ENCODE measurements at places on chromosomes 12 and 14.

DNA sequence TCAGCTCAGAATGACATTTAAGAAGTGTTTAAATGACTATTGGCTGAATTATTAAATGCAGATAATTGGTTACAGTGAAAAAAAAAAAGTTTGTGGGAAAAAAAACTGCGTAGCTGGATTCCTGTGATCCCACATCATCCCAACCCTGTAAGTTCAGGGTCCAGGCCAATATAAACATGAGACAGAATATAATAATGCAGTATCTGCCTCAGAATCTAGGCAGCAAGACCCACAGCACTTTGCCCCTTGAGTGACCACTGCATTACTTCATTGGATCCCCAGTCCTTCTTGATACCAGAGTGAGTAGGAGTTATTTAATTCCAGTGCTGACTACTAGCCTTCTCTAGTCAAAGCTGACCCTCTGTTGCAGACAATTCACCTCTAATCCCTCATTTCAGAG is 272.6 kb downstream of the CCER1 start:
- no peak for DNase-seq

- DNase-seq = no peak
These were observed 69.9 kb downstream of the ASCL4 start for GRCh38 chr12:107844312-107844921.

DNA sequence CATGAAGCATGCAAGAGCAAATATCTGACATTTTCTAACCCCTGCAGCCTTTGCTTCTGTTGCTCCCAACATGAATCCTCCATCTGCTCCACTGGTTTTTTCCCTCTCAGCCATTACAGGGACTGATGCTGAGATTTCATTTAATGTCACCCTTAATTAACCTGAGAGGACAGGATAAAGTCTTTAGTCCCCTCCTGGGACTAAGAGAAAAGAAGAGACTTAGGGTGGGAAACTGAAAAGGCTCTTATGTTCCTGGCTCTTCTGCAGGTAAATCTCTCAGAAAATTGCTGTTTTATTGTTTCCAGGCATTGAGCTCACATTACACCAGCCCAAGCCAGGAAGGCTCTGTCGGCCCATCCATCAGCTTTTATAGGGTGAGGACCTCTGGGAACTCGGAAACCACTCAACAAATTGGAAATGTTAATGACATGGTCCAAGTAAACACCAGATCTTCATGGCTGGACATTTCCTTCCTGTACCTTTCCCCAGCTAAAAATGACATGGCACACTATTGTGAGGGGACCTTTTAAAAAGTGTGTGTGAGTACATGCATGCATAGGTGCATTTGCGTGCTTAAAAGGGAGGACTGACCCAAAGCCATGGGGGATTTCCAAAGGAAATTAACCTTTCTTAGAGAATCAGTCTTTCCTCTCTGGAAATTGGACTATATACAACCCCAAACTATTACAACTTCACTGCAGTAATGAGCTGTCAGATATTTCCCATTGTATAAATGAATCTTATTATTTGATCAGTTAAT is 408.1 kb upstream of the TMTC1 start:
- no peak for DNase-seq

DNA sequence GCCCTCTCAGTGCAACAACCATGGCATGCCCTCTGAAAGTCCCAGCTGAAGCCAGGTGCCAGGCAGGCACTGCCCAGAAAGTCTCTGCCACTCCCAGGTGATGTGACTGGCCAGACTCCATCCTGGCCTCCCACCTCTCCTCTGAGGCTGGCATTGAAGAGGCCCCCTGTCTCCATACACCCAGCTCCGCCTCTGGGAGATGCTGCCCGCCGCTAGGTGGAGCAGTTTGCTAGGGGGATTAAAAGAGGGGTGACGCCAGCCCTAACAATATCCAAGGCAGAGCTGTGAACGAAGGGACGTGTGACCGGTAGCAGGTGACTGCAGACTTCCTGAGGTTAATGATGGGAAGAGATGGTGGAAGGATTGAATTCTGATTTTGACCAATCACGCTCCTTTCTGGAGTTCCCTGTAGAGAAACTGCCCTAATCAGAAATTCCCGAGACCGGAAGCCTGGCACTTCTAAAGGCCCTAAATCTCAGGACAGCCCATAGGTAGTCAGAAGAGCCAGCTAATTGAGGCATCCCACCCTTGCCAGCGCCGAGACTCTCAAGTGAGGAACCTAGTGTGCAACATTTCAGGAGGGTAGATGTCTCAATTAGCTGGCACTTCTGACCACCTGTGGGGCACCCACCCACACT is 8.3 kb upstream of the PLEK2 start:
- DNase-seq = no peak

GRCh38 chr14:93906341-93907329 is 20.5 kb upstream of the FAM181A start:
- no peak for DNase-seq

DNA sequence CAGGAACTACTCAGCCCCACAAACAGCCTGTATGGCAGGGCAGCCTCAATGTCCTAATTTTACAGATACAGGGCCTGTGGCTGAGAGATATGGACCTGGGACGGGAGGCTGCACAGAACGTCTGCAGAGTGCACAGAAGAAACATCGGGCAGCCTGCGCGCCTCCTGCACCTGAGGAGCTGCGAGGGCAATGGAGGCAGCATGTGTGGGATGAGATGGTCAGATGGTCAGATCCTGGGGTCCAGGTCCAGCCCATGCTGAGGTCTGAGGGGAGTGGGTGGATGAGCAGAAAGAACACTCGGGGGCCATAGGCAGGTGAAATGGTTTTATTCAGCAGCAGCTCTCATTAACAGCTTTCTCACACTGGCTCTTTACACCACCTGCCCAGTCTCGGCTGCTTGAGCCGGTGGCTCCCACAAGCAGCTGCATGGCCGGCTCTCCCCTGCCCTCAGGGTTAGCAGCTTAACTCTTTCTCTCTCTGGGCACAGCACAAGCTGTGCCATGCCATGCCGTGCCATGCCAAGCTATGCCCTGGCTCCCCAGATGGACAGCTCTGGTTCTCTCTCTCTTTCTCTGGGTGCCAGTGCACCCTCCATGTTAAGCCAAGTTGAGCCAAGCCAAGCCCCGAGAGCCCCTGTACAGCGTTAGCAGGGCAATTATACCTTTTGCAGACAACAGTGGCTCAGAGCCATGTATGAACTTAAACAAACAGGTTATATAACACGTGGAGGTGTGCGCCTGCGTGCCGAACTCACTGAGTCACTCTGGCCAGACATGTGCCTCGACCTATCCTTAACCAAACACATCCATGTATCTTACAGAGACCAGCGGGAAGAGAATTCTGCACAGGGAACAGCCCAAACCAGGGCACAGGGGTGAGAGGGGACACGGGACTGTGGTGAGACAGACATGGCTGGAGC is 47.6 kb downstream of the RIMBP2 start:
- no peak for DNase-seq

DNA sequence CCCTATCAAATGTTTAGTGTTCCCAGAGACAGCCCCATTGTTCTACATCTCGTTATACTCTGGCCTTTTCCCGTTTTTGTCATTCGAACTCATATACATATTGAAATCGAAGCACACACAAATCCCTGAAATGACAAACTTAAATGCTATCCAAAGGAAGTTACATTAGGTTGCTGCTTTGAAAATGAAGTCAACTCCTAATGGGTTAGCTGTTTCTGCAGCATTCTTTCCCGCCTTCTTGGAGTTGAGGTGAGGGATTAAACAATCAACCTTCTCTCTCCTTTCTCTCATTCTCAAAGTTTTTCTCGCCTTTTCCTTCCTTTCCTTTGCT is 642 bp upstream of the PHC1 start:
- DNase-seq = no peak

- DNase-seq = no peak
These were observed 288.1 kb upstream of the SFSWAP start for GRCh38 chr12:131422744-131423143.

DNA sequence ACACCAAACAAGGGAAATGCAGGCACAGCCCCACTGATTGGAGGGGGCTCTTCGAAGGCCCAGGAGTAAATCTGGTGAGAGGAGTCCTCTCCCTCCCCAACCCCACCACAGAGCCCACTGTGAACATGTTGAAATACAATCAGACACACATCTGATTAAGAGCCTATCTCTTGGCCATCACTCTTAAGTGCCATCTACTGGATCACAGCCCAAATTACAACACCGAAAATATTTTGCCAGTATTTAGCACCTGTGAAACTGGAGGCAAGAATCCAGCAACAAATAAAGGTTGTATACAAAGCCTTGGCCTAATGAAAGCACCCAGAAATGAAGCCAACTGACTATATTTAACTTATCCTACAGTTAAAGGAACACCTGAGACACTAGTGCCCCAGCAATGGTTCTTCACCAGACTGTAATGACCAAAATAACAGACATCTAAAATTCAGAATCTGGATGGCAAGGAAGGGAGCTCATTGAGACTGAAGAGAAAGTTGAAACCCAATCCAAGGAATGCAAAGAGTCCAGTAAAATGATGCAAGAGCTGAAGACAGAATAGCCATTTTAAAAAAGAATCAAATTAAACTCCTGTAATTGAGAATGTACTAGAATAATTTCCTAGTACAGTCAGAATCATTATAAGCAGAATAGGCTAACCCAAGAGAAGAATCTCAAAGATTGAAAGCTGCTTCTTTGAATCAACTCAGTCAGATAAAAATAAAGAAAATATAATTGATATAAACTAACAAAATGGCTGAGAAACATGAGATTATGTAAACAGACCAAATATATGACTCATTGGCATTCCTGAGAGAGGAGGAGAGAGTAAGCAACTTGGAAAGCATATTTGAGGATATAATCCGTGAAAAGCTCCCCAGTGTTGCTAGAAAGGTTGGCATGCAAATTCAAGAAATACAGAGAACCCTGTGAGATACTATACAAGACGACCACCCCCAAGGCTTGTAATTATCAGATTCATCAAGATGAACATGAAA is 1117.0 kb downstream of the FLRT2 start:
- DNase-seq = no peak

DNA sequence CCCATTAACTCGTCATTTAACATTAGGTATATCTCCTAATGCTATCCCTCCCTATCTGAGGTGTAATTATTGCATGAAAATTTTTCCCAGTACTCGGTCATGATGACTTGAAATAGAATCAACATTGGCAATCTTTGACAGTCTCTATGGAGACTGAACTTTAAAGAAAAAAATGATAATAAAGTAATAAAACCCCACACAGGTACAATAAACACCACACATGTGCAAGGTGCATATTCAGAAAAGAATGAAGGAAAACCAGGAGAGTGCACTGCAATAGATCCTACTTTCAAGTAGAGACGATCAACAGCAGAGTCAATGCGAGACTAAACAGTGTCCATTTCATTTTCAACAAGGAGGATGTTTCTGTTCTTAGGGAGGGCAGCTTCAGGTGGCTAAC is 1253.8 kb upstream of the TMEM132C start:
- DNase-seq = no peak

DNA sequence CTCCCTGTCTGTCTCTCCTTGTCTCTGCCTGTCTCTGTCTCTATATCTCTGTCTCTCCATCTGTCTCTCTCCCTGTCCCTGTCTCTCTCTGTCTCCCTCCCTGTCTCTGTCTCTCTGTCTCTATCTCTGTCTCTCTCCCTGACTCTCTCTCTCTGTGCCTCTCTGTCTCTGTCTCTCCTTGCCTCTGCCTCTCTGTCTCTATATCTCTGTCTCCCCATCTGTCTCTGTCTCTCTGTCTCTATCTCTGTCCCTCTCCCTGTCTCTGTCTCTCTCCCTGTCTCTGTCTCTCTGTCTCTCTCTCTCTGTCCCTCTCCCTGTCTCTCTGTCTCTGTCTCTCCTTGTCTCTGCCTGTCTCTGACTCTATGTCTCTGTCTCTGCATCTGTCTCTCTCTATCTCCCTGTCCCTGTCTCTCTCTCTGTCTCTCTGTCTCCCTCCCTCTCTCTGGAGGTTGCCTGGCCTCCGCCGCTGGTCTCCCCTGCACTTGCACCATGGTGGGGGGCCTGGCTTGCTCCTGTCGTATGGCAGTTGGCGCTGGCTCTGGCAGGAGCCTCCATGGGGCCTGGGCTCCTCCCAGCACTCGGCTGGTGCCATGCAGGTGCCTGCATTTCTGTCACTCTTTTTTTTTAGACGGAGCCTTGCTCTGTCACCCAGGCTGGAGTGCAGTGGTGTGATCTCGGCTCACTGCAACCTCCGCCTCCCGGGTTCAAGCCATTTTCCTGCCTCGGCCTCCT is 28.3 kb downstream of the MMP17 start:
- no peak for DNase-seq

- no peak for DNase-seq
These were observed 23.5 kb downstream of the IFNG-AS1 start for GRCh38 chr12:68012712-68013111.

GRCh38 chr12:25794571-25794970 is 163.9 kb upstream of the RASSF8 start:
- no peak for DNase-seq

DNA sequence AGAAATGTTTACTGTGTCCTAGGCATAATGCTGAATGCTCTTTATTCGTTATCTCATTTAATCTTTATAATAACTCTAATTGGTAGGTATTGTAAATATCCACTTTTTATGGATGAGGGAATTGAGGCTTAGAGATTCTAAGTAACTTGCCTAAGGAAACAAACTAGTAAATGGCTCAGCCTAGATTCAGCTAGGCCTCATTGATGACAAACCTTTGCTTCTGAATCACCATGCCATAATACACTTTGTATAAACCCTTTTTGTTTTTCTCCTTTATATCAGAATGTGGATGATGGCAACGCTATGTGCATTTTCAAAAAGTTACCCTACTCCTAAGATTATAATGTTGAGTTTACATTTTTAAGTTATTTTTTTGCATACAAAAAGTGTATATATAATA is 34.0 kb downstream of the MNAT1 start:
- no peak for DNase-seq

- no peak for DNase-seq
These were observed 10.1 kb upstream of the NT5DC3 start for GRCh38 chr12:103851127-103851526.

GRCh38 chr14:75875958-75876357 is 105.8 kb downstream of the TGFB3 start:
- no peak for DNase-seq

DNA sequence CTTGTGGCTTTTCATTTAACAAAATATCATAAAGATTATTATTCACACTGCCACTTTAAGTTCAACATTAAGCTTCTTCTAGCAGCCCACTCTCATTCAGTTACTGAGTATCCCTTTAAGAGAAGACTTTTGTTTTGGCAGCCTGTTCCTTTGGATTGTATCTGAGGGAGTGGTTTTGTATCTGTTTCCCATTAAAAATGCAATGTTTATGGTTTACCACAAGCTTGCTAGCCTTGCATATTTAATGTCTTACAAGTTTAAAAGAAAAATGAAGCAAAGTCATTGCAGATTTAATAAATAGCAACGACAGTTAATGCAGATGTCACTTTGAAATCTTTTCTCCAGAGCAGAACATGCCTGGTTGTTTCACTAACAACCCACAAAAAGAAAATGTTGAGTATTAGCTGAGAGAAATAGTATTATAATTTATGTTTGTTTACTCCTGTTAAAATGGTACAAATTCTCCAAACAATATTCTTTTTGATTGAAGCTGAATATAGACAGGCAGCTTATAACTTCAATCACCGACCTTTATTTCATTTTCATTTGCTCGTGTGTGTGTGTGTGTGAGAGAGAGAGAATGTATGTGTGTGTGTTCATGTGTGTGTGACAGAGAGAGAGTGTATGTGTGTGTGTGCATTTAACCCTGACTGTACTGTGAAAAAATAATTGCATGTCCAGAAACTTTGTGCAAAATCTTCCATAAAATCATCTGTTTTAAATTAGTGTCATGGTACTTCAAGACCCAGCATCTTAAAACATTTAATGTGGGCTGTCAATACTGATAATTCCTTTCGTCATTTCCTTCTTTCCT is 1.8 kb downstream of the DCN start:
- no peak for DNase-seq

Measured in type B pancreatic cell (in vitro differentiated cells).